ENCODE measurements at places on chromosomes 12 and 14.

GRCh38 chr14:101351146-101351545 lies 210.1 kb upstream of the DIO3 start:
- no peak for DNase-seq

DNA sequence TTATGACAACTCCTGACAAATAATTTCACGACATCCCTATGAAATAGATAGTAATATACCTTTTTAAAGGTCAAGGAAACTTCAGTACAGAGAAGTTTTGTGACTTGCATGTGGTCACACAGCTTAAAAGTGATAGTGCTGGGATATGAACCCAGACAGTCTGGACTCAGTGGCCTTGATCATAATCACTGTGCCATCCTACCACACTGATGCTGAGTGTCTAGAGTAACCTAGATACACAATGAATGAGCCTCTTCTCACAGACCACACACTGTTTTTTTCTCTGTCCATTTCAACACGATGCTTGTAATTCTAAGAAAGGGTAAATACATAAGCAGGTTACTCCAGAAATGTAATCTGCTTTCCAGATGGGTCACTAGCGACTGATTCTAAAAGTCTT lies 88.2 kb downstream of the SYNE2 start:
- DNase-seq = no peak

DNA sequence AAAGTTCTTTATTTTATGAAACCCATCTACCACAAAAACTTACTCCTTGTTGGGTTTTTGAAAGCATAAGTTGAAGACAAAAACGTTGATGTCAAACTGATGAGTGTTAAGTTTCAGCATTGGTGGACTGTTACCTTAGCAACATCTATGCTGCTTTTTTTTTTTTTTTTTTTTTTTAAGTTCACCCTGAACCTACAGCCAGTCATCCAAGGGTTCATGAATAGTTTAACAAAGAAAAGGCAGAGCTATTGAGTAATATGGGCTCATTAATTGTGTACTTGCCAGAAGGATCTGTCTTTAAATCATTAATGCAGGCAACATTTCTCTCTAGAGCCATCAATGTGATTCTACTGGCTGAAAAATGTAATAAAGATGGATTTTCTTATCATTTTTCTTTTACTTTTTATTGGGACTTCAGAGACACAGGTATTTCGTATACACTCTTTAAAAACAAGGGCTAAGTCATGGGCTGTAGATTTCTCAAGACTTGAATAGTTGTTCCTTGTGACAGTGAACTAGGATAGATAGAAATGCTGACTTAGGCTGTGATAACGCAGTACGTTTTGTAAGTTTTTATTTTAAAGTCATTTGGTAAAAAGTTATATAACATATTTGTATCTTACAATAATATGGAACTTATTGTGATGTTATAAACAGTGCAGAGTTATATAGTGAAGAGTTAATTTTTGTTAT lies at the start of gene PTPRQ:
TSS of gene PTPRQ (plus strand) at position 262 of the 693 bp plus-strand sequence. CDS start at position 373, 111 bp downstream.
- no peak for DNase-seq

GRCh38 chr12:31964280-31964679 lies 5.1 kb downstream of the RESF1 start:
- DNase-seq = no peak

- DNase-seq = no peak
Observed at GRCh38 chr12:2902272-2902880, 11.7 kb downstream of the TULP3 start.

DNA sequence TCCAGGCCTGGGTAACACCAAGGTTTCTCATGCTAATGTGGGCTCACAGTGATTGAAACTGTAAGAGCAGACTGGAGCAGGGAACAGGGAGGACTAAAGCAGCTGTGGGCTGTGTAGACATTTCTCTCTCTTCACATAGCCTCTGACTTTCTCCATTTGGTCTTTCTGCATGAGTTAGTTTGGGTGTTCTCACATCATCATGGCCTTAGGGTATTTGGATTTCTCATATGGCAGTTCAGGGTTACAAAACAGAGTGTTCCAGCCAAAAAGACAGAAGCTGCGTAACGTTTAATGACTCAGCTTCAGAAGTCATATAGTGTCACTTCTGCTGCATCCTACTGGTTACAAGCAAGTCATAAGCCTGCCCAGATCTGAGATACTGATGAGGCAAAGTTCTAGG lies 52.0 kb upstream of the OSBPL8 start:
- DNase-seq = no peak

DNA sequence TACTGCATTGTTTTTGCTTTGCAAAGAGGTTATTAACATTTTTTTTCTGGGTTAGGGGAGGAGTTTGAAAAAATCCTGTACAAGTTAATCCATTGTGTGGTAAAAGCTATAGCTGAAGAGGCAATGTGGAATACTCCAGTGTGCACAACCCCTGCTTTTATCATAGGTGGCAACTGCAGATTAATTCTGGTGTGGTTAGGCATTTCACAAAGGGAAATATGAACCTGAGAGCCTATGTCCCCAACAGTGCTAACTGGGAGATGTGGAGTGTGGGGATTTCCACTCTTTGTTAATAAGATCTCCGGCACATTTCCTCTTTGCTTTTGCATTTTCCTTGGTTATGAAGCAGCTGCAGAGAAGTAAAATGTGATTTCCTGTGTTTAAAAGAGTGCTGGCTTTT lies 33.6 kb downstream of the PRORP start:
- peak; percentile 46 for DNase-seq

DNA sequence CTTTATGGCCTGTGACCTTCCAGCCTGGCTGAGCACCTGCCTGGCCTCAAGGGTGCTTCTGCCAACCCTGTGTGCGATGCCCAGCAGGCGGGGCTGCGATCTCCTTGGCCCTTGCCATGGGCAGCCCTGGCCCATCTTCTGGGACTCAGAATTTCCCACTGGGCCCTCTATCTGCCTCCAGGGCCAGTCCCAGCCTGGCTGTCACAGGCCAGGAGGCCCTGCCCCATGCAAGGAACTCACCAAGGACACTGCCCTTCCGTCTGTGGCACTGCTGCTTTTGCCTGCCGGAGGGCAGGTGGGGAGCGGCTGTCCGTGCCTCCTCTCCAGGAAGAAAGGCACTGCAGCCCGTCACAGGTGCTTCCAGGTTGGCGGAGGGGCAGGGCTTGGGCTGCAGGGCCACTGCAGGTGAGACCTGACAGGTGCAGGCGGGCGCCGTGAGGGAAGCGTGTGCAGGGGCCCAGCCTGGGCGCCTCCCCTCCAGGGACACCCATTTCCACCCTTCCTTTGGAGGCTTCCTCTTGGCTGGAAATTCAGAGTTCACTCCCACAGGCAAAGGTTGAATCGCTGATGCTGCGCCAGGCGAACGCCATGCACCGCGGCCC lies 177.8 kb downstream of the KIF26A start:
- no peak for DNase-seq

DNA sequence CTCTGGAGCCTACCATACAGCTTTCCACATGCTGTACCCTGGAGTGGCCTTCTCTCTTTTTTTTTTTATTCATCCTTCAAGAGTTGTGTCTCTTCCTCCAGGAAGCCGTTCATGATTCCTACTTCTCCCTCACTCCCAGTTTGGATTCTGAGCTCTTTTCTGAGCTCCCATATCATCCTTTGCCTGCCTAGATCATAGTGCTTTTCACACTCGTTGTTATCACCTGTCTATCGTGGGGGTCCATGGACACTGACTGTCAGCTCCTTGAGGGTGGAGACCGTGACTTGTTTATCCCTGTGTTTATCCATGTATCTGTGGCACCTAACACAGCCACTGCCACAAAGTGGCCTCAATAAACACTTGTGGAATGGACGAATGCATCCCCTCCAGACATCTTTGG lies 7.0 kb downstream of the AK7 start:
- no peak for DNase-seq

DNA sequence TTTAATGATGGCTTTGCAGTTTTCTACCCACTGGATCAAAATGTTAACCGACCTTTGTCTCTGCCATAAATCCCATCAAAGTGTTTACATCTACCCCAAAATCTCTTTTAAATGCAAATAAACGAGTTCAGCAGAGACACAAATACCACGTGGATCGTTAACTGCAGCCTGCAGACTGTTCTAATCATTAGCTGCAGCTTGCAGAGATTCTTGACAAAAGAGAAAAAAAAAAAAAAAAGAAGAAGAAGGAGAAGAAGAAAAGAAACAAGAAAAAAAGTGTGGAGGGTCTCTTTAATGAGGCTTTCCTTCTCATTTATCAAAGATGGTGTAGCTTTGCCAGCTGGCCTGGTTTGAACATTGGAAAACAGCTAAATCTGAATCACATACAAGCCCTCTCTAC lies 275.7 kb downstream of the NEDD1 start:
- no peak for DNase-seq

DNA sequence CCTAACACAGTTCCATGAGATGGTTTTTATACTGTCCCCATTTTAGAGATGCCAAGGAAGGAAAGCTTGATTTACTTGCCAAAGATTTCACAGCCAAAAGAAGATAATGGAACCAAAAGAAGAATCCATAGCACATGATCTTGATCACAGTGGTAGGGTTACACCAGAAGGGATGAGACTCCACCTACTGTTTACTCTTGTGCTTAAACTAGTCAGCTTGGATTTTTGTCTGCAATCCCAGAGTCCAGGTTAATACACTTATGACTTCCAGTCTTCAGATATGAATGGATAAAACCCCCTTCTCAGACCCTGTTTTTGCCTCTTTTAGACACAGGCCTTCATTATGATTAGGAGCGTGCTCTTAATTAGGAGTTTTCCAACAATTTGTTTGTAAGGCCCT lies 454.2 kb downstream of the AEBP2 start:
- no peak for DNase-seq

DNA sequence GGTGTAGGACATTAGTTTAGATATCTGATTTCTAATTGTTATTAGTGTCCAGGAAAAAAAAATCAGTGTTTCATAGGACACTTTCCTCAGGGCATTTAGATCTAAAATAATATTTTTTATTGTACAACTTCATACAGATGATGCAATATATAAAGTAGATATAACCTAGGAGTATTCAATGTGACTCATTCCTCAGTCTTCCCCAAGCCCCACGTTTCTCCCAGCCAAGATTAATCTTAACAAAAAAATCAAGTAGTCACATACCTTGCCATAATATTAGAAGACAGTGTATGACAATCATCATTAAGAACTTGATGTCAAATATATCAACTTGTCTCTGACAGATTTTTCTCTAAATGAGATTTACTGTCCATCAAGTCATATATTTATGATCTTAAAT lies 37.1 kb downstream of the PPFIA2 start:
- DNase-seq = no peak

- DNase-seq = no peak
Observed at GRCh38 chr14:89779707-89780106, 174.8 kb downstream of the EFCAB11 start.

DNA sequence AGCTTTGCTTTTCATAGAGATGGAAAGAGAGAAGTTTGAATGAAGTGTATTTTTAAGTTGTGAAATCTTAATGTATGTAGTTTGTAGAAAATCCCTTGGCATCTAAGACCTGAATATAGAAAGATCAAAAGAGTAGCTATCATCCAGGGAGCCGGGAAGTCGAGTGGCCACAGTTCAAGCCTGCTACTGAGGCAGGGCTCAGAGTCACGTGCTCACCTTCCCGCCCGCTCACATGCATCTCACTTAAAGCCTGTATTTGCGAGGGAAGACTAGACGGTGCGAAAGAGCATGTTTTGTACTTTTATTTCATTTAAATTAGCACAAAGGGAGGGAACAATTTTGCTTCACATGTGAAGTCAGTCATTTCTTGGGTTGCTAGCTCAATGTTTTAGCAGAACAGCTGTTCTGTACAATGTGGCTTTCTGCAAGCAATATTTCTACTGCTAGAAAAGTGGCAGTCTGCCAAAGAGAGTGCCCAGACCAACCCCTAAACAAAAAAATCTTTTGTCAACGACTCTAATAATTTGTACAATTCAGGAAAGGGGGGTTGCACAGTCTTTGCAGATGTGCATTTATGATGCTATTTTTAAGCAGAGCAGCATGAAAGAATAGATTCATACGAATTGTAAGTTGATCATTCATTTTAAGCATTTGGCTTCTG lies 290.7 kb downstream of the NPAS3 start:
- no peak for DNase-seq

GRCh38 chr12:89661706-89662330 lies 46.8 kb downstream of the ATP2B1 start:
- DNase-seq = no peak

GRCh38 chr12:104638218-104638850 lies 181.6 kb downstream of the CHST11 start:
- DNase-seq = no peak

DNA sequence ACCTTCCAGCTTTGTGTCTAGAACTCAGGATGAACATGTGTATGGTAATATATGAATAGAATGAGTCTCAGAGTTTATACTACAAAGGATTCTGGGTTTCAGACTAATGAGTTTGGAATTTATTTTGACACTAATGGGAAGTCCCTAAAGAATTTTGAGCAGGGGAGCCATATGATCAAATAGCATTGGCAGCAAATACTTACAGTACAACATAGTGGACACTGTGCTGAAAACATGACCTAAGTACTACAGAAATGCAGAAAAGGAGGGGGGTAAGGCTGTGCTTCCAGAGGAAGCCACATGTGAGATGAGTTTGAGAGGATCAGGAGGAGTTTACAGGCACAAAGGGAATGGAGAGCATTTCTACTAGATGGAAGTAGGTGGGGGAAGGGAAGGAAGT lies 225.8 kb downstream of the C12orf42 start:
- no peak for DNase-seq

- DNase-seq = peak; percentile 56
Observed at GRCh38 chr14:100341301-100342031, 18.3 kb downstream of the SLC25A47 start.

- no peak for DNase-seq
Observed at GRCh38 chr12:131799828-131800593, 28.2 kb upstream of the MMP17 start.

GRCh38 chr14:92747701-92748258 lies 647 bp downstream of the LGMN start:
- DNase-seq = no peak

DNA sequence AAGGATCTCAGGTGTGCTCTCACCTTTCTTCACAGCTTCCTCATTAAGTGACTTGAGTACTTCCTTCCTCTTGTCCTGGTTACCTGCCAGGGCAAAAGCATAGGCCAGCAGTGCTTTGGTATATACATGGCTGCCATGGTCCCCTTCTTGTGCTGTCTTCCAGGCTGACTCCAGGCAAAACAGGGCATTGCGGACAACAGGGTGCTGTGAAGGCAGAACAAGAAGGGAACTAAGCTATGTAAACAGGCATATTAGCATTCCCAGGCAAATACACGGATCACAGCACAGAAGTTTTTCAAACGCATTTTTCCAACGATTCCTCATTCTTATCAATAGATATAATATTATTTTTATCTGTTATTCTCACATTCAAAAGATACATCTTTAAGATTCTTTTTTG lies 39.0 kb downstream of the A2M start:
- DNase-seq = no peak

- no peak for DNase-seq
Observed at GRCh38 chr12:46244997-46245396, 23.8 kb downstream of the SLC38A1 start.

Measured in RCC 7860 (cell line).